Mesenteric fat pad (tissue), 1 donor: ENCODE measurements at places on chromosomes 11 and 22. TPM values are rescaled to one million over a fixed set of nuclear protein-coding genes. Genes with fewer than 3 reads are reported as not detected.

GRCh38 chr11:12275818-12276217 is 101.6 kb upstream of the PARVA start:
- DNase-seq: peak; percentile 78

DNA sequence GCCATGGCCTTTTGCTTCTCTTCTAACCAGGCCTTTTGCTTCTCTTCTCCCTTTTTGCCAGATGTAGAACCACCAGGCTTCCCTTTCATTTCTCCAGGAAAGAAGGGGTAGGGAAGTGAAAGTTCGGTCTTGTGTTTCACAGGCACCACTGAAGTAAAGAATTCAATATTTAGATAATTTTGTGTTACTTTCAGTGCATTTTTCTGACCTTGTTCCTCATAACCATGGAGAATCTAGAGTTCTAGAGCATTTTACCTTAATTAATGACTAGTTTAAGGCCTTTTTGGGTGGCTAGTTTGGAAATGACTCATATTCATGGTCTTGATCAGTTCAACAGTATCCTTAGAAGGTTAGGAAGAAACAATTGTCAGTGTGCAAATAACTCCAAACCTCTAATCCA is 22.7 kb downstream of the GRAMD1B start:
- DNase-seq: no peak

- no peak for DNase-seq
These were observed 39.8 kb upstream of the FDX1 start for GRCh38 chr11:110389965-110390364.

- DNase-seq: no peak
These were observed 2.2 kb upstream of the MAJIN start for GRCh38 chr11:64974124-64974523.

DNA sequence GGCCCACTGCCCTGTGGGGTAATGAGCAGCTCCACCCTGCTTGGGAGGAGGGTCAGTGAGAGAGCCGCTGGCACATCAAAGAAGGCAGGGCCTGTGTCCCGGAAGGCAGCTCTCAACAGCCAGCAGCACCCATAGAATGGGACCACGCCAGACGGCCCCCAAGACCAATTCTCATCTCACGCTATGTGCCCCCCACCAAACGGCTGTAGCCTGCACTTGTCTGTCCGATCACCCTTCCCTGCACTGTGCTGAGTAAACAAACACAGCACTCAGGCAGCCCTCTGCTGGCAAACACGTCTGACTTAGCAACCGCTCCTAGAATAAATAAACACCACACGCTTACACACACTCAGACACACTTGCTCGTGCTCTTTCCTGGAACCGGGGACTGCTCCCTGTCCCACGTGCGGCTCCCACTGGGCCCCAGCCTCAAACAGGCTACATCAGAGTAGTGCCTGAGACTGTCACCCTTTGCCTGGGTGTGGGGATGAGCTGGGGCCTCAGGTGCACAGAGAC is 53.2 kb upstream of the CDON start:
- no peak for DNase-seq

DNA sequence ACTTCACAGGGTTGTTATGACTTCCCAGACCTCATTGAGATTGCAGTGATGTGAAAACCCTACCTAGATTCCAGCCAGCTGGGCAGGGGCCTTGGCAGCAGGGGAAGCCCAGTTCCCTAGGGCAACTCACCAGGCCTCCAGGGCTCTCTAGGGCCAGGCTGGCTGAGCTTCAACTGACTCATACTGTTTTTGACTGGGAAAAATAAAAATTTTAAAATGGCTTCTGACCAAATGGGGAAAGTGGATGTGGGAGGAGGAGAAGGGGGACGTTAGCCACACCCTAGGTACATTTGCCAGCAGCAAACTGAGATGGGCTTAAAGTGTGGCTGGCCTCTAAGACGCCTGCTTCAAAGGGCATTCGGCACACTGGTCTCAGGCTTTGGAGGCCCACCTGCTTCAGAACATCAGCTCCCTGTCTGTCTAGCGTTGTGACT is 39.0 kb downstream of the BMAL1 start:
- no peak for DNase-seq

HEPHL1 gene
- total RNA-seq: not detected

PLAAT5 gene
- 39.8 TPM for total RNA-seq

NEU3 gene
- 6.2 TPM for total RNA-seq
